Coronary artery (tissue), 2 donors: ENCODE measurements at places on chromosomes 1 and 21.

- no peak for DNase-seq
Observed at GRCh38 chr1:154941333-154942013, 5.0 kb upstream of the PMVK start.

GRCh38 chr21:44013380-44014088 is 1.4 kb downstream of the TRAPPC10 start:
- DNase-seq = no peak

- DNase-seq = no peak
Observed at GRCh38 chr1:48236716-48237470, 14.4 kb downstream of the SLC5A9 start.

DNA sequence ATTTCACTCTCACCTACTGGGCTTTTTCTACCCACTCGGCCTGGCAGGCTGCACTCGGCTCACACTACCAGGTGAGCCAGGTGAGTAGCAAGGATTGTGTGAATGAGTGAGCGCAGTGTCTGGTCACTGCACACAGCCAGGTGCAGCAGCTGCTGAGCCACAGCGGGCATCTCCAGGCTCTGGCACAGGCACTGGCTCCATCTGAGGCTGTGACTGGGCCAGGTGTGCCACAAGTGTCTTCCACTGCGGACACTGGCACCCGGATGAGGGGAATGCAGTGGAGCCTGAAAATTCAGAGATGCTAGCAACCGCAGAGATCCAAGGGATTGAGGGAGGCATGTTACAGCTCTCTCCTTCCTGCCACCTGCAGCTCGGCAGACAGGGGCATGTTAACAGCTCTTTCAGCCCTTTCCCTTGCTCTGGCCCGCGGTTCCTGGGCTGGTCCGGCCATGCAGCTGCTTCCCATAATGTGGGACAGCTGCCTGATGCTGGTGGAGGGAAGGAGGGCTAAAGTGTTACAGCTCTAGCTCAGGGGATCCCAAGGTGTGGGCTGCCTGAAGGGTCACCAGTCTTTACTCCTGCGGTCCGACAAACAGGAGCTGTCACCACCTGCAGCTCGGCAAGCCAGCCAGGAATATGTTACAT is 1038.3 kb downstream of the AMY1C start:
- no peak for DNase-seq

GRCh38 chr21:42127164-42128150 is 56.3 kb downstream of the UMODL1 start:
- DNase-seq = no peak

DNA sequence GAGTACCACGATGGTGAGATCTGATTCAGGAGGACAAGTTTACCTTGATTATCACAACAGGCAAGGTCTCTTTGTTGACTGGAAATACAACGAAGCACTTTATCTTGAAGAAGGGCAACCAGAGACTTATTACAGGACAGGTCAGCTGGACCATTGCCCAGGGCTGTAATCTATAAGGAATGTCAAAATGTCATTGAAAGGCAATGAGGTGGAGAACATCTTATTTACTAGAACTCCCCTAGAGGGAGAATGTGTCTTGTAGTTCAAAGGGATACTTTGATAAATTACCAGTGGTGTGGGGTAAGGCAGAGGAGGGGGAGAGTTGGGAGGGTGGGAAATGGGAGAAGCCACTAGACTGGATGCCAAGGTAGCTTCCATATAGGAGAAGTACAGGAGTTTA is 212.3 kb downstream of the NCAM2 start:
- no peak for DNase-seq

GRCh38 chr1:195804547-195804946 is 803.7 kb downstream of the KCNT2 start:
- DNase-seq = no peak

DNA sequence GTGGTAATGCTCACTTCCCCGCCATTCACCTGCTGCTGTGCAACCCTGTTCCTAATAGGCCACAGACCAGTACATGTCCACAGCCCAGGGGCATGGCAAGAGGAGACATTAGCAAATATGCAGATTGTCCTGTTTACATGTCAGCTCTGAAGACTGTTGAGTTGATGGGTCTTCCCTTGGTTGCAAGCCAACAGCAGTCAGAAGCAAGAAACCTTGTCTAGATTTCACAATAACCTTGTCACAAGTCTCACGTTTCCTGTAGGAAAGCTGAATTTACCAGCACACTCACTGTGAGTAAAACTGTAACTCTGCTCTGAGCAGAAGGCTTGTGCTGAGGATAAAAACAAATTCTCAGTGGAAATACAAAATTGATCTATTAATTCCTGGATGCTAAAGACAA is 195.1 kb downstream of the HLX start:
- no peak for DNase-seq

DNA sequence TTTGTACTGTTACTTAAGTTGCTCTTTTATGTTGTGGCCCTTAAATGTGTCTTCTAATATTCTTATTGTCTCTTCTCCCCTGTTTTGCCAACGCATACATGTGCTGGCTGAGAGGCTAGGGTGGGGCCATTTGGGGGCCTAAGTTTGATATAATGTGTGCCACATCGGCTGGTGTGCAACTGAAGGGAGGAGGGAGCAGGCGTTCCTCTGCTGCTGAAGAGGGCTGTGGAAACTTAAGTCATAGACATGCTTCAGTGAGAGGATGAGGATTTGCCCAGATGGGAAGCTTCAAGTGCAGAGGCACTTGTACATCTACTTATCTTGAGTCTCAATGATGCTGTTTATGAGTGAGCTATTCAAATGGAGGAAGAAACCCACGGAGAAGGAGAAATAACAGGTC is 630.6 kb downstream of the LMO4 start:
- DNase-seq = no peak

GRCh38 chr1:11061652-11062365 is 2.0 kb upstream of the SRM start:
- no peak for DNase-seq

DNA sequence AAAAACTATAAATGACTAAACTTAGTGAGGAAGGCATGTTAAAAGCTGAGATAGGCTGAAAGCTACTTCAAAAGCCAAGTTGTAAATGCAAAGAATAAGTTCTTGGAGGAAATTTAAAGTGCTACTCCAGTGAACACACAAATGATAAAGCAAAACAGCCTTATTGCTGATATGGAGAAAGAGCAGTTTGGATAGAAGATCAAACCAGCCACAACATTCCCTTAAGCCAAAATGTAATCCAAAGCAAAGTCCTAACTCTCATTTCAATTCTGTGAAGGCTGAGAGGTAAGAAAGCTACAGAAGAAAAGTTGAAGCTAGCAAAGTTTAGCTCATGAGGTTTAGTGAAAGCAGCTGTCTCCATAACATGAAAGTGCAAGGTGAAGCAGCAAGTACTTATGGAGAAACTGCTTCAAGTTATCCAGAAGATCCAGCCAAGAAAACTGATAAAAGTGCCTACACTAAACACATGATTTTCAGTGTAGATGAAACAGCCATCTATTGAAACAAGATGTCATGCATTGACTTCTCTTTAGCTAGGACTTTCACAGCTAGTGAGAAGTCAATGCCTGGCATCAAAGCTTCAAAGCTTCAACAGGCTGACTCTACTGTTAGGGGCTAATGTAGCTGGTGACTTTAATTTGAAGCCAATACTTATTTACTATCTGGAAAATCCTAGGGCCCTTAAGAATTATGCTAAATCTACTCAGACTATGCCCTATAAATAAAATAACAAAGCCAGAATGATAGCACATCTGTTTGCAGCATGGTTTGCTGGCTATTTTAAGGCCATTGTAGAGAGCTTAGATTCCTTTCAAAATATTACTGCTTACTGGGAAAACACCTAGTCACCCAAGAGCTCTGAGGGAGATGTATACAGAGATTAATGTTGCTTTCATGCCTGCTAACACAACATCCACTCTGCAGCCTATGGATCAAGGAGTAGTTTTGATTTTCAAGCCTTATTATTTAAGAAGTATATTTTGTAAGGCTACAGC is 188.6 kb downstream of the EIF4G3 start:
- DNase-seq = no peak

GRCh38 chr1:199590708-199591107 is 436.8 kb upstream of the NR5A2 start:
- DNase-seq = no peak

DNA sequence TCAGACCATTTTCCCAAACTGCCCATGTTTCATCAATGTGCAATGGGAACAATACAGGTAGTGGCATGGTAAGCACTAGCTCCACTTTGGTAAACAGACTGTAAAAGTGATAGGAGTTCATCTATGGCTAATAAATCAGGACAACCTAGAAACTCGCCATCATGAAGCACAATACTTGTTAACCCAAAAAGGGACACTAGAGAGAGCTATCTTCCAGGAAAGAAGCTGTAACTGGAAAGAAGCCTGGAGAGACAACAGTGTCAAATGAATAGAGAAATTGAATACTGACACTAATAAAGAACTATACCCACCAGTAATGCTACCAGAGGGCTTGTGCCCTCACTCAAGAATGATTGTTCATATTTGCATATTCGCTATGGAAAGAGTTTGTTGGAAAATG is 164.7 kb upstream of the RGS18 start:
- DNase-seq = no peak

DNA sequence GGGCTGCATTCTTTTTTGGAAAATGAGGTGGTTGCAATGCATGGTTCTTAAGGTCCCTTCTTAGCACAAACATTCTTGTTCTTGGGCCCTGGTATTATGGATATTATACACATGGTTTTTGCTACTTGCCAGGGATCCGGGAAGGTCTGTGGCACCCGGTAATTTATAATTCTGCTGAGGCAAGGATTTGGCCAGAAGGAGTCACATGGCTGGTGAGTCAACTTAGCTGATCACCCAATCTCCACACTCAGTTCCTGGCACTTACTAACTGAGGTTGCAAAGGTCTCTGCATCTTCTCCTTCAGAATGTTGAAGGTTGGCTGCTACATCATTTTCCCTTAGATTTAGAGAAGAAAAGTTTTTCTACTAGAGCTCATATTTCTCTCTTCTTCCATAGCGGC is 112.5 kb downstream of the ROR1 start:
- DNase-seq = no peak

DNA sequence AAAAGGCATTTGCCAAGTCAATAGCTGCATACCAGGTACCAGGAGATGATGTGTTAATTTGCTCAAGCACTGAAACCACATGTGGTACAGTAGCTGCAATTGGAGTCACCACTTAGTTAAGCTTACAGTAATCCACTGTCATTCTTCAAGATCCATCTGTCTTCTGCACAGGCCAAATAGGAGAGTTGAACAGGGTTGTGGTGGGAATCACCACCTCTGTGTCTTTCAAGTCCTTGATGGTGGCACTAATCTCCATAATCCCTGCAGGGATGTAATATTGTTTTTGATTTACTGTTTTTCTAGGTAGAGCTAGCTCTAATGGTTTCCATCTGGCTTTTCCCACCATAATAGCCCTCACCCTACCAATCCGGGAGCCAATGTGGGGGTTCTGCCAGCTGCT is 91.9 kb downstream of the FCRL5 start:
- DNase-seq = no peak
